ENCODE measurements at places on chromosomes 16 and 17. TPM values are rescaled to one million over a fixed set of nuclear protein-coding genes. Genes with fewer than 3 reads are reported as not detected.
A peak's percentile ranks its signal among the peaks of the same experiment; 100 is the strongest.

DNA sequence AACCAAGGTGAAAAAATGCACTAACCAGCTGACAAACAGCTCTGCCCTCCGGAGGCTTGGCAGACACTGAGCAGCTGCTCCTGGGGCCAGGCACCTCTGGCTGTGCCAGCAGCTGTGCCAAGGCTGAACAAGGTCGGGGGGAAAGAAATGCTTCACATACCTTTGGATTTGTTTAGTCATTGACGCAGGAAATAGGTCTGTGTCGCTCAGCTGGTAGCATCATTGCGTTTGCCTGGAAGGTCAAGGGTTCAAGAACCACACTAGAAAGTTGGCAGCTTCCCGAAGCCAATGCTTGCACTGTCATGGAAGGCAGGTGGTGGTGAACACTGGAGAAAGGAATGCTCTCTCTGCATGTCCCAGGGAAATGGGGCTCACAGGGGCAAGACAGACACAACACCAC lies 63.5 kb downstream of the PCTP start:
- DNase-seq, result no peak

- peak; percentile 37 for DNase-seq
Observed at GRCh38 chr16:21600031-21600773, 825 bp downstream of the METTL9 start.

The ITGAD gene
- total RNA-seq, result not detected

DNA sequence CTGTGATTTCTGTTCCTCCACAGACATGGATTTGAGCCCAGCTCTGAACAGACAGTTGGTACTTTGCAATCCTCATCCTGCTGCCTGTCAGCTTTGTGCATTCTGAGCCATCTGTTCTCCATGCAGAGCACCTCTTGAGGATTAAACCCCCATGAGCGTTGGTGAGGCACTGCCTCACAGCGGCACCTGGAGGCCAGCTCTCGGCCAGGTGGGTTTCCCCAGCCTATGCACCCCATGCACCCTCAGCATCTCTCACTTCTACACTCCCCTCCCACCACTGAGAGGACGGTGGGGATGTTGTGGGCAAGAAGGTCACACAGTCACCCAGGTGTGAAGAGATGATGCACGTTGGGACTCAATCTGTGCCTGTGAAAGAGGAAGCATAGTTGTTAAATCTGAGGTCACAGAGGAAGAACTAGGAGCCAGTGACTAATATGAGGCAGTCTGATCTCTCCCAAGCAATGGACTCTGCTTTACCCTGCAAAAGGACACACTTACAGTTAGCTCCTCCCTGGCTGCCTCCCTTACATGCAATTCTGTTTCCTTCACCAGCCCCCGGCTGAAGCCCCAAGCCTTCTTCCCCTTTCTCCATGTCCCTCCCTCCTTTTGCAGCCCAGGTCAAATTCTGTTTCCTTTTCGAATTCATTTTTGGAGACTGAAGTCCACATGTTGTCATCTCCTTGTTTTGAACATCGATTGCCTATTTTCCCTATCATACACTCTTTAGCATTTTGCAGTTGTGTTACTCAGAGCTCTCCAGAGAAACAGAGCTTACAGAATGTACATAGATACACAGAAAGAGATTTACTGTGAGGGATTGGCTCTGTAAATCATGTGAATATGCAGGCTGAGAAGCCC lies 58.5 kb downstream of the HS3ST3B1 start:
- DNase-seq, result peak; percentile 28

DNA sequence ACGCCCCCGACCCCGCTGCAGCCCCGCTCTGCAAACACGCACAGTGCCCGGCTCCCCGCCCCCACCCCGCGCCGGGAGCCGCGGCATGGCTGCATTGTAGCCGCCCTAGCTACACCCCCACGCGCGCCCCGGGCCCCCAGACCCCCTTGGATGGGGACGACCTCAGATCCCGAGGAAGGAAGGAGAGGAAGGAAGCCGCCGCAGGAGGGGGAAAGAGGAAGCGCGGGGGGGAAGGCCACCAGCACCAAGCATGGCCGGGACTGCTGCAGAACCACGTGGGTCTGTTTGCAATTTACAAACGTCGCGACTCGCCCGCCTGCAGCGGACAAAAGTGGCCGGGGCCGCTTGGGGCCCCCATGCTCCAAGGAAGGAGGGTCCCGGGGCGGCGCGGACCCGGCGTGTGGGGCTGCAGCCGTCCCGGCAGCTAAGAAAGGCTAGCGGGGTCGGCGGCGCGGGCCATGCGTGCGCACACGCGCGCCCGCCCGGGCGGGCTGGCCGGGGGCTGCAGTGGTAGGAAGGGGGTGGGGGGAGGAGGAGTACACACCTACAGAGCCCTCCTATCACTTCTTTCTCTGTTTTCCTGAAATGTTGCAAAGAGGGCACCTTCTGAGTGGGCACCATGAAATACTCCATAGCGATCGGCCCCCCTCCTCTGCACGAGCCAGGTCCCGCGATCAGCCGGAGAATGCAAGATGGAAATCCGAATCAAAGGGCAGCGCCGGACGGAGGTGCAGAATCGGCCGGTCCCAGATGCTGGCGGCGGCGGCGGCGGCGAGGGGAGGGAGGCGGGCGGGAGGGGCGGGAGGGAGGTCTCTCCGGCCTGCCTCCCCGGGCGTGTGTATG lies 488 bp downstream of the TFAP4 start:
- DNase-seq, result peak; percentile 65

The C16orf92 gene
- total RNA-seq, result 8.9 TPM

DNA sequence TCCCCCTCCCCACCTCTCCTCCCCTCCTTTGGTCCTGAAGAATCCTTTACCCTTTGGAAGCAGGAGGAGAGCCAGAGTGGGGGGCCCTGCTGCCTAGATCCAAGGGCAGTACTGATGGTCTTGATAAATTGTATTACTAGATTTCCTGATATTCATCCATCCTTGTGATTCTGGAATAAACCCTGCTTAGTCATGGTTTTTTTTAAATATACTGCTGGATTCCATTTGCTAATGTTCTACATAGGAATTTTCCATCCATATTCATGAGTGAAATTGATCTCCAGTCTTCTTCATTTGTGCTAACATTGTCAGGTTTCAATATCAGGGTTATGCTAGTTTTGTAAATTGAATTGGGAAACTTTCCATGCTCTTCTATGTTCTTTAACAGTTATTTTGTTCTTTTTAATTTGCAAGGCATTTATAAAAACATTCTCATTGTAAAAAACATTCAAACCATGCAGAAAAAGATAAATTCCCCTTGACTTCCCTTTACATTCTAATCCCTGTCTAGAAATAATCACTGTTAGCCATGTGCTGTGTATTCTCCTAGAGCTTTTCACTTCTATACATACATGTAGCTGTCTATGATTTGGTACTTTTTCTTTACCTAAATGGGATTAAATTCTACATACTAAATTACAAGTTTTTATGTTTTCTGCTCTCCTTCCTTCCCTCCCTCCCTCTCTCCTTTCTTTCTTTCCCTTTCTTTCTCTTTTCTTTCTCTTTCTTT lies 56.7 kb downstream of the CCDC42 start:
- no peak for DNase-seq

- no peak for DNase-seq
Observed at GRCh38 chr17:62802561-62803205, 5.4 kb downstream of the MARCHF10 start.

GRCh38 chr17:31008374-31009041 lies 37.7 kb downstream of the RNF135 start:
- DNase-seq, result peak; percentile 68

The PKMYT1 gene
- total RNA-seq, result 6.0 TPM
